ENCODE measurements at places on chromosomes 11 and 22.

GRCh38 chr22:37319469-37319868, 37.2 kb downstream of the CYTH4 start:
- DNase-seq: no peak

- DNase-seq: no peak
Measured at GRCh38 chr11:125275905-125276618, 111.5 kb downstream of the PKNOX2 start.

GRCh38 chr22:43066844-43067385, 22.3 kb downstream of the TTLL1 start:
- no peak for DNase-seq

- DNase-seq: no peak
Measured at GRCh38 chr22:29028468-29028867, 33.2 kb downstream of the C22orf31 start.

DNA sequence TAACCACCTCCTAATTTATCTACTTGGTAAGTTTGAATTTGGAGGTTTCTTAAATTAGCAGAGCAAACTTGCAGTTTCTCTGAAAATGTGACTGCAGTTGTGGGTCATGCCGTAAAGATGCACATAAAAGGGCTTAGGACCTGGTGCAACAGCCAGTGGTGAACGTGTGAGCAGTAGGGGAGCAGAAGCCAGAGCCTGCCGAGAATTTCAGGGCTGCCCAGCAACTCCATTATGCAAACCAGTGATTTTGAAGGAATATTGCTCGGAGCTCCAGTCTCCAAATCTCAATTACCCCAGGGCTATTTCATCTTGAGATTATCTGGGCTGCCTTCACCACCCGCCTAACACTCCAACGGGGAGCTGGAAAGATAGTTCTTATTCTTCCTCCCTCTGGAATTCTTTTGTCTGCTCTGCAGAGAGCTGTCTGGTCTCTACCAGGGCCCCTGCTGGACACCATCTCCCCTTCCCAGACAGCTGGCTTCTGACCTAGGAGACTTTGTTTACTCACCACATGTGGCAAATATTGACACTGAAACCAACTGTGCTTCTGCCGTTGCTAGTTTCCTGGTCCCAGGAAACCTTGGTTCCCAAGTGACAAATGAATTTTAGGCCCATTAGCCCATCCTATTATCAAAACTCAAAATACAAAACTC, 93.9 kb downstream of the DSCAML1 start:
- no peak for DNase-seq

GRCh38 chr22:23527971-23528740, 51.9 kb downstream of the IGLL1 start:
- DNase-seq: no peak
